GOT3 (cell line): ENCODE measurements at places on chromosomes 12 and 14.

- DNase-seq, result no peak
These were observed 182.9 kb upstream of the FAR2 start for GRCh38 chr12:28966046-28966780.

DNA sequence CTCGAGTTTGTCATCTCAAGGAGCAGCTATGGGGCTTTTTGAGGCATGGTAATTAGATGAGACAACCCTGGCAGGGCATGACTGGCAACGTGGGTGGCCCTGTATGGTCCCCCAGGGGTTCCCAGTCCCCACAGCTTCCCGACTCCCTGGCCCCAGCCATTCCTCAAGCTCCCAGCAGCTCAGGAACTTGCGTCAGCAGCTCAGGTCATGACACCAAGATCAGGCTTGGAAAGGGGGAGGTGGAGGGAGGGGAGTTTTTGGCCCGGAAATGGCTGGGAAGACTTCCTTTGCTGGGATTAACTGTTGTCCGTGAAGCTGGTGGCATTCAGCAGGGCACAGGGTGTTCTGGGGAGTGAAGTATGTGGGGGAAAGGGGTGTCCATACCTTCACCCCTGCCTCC, 10.4 kb upstream of the NRIP2 start:
- DNase-seq, result no peak

GRCh38 chr12:44224399-44225148, 388.7 kb downstream of the TMEM117 start:
- no peak for DNase-seq

GRCh38 chr14:33508126-33509062, 442.5 kb downstream of the EGLN3 start:
- DNase-seq, result no peak

DNA sequence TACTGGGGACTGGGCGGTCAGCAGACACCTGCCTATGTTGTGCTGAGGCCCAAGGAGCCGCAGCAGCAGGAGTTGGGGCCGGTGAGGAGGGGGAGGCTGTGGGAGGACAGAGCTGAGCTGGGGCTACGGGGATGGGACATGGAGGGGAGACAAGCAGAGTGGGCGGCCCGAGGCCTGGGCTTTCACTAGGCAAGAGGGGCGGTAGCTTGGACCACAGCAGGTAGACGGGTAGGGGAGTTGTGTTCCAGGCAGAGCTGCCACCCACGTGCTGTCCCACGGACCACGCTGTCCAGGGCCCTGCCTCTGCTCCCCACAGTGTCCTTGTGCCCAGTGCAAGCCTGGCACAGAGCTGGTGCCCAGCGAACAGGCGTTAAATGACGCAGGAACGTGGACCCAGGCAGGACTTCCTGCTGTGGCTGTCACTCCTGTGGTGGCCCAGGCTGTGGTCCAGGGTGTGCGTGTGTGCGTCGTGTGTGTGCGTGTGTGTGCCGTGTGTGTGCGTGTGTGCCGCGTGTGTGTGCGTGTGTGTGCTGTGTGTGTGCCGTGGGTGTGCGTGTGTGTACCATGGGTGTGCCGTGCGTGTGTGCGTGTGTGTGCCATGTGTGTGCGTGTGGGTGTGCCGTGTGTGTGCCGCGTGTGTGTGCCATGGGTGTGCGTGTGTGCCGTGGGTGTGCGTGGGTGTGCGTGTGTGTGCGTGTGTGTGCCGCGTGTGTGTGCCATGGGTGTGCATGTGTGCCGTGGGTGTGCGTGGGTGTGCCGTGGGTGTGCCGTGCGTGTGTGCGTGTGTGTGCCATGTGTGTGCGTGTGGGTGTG, 6.8 kb downstream of the CEP170B start:
- DNase-seq, result no peak

DNA sequence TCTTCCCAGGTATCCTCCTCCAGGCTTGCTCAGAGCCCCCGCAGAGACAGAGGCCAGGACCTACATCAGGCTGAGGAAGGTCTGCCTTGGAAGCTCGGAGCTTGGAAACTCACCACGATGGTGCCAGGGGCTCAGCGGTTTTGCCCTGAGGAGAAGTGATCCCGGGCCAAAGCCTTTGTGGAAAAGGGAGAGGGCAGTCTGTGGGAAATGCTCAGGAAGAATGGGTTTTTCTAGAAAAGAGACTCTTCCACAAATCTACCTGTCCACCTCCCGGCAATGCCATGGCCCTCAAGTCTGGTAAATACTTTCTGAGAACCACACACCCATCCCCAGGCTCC, 8.0 kb downstream of the KRT2 start:
- no peak for DNase-seq

- no peak for DNase-seq
These were observed 132.5 kb downstream of the LRFN5 start for GRCh38 chr14:41739203-41739602.

GRCh38 chr12:977156-977555, 13.9 kb upstream of the ERC1 start:
- DNase-seq, result no peak

- no peak for DNase-seq
These were observed 52.6 kb downstream of the EIF2S3B start for GRCh38 chr12:10558301-10558700.

- no peak for DNase-seq
These were observed 343.4 kb downstream of the DPF3 start for GRCh38 chr14:72550513-72550912.

- no peak for DNase-seq
These were observed 95.3 kb downstream of the DAD1 start for GRCh38 chr14:22493753-22494152.

DNA sequence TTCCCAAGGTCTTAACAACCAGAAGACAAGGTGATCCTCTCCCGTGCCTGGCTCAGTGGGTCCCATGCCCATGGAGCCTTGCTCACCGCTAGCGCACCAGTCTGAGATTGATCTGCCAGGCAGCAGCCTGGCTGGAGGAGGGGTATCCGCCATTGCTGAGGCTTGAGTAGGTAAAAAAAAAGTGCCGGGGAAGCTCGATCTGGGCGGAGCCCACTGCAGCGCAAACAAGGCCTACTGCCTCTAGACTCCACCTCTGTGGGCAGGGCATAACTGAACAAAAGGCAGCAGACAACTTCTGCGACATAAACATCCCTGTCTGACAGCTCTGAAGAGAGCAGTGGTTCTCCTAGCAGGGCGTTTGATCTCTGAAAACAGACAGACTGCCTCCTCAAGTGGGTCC, 104.0 kb downstream of the C14orf39 start:
- no peak for DNase-seq

DNA sequence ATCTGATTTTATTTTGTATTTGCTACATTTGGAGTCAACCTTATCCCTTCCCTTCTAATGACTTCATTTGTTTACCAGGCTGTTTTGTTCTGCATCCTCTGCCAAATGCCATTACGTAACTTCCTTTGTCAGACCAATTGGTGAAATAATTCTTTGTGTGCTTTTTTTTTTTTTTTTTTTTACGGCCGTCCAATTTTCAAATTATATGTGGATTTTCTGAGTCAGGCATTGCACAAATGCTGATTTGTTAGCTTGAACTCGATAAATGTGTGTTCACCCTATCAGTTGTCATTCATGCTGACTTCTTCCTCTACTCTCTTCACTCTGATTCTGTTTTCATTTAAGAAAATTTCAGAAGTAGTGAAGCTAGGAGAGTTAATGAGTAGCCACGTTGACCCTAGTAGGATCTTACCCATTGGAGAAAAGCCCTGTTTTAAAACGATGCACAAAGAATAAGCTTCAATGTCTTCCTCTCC, 386.2 kb downstream of the DIO2 start:
- DNase-seq, result no peak

- DNase-seq, result no peak
These were observed 326.5 kb downstream of the FLRT2 start for GRCh38 chr14:85856430-85856829.

- no peak for DNase-seq
These were observed 584.2 kb downstream of the DIO2 start for GRCh38 chr14:79627058-79627457.

DNA sequence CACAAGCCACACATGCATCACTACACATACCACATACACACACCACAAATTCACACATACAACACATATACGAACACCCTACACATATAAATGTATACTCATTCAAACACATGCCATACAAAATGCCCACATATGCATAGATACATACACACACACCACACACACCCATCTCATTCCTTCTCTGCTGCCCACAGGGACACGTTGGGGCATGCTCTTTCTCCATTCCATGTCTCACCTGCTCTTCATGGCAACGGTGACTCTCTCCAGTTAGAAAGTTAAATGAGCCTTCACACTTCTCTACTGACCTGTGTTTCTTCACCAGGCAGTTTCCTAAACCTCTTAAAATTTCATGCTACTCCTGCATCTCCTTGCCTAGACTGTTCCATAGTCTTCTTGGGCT, 1194.8 kb downstream of the BCL11B start:
- no peak for DNase-seq
